ENCODE measurements at places on chromosomes 1 and 21.

GRCh38 chr1:204509186-204509635 is 7.0 kb upstream of the MDM4 start:
- DNase-seq, result no peak

DNA sequence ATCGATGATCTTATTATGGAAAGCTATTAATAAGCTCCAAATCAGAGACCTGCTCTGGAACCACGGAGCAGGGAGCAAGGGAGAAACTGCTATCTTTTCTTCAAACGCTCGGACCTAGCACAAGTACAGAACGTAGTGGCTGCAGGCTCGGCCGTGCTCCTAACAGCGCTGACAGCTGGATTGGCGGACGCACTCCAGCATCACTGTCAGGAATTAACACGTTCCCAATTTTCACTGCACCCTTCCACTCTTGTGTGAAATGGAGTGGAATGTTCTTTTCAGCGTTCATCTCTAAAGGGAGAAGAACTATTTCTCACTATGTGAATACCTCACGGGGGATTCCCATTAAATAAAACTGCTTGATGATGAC is 106.9 kb downstream of the ZNF281 start:
- DNase-seq, result peak; percentile 39

GRCh38 chr1:48940962-48941732 is 164.5 kb upstream of the BEND5 start:
- no peak for DNase-seq

GRCh38 chr1:75165264-75165663 is 31.1 kb downstream of the LHX8 start:
- no peak for DNase-seq

DNA sequence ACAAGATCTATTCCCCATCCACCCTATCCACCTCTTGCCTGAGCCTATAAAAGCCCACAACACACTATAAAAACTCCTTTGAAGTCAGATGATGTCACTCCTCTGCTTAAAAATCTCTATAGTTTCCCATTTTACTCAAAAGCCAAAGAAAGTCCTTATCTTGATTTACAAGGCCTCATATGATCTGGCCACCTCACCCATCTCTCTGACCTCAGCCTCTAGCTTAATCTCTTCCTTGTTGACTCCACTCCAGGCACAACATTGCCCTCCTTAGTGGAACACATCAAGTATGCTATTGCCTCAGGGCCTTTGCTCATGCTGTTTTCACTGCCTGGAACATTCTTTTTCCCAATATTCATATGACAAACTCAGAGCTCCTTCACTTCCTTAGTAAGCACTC is 33.3 kb downstream of the ZNF281 start:
- no peak for DNase-seq

DNA sequence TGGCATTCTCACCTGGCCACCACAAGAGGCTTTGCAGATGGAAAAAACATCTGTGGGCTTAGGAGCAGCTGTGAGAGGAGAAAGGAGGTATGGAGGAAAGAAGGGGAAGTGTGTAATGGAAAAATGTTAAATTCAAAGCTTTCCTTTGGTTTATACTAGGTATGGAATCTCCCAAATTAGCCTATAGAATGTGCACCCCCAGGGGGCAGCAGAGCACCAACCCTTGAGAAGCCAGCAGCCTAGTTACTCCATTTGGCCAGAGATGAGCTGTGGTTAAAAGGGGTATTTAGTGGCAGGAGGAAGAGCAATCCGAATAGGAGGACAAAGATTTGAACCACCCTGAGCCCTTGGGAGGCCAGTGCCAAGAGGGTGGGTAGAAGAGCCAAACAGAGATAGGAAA is 97.5 kb upstream of the CTTNBP2NL start:
- DNase-seq, result peak; percentile 23

DNA sequence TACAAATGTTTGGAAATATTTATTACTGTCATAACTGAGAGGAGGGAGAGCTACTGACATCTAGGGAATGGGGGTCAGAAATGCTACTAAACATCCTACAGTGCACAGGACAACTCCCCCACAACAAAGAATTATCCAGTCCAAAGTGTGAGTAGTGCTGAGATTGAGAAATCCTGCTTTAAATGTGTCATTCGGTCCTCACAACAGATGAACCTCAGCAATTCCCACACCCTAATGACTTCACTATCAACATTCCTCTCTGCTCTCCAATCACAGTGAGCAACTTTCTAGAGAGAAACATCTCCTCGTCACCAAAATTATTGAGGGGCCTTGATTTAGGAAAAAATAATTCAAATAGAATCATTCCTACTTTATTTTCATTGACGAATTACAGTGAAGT is 18.0 kb downstream of the OMA1 start:
- no peak for DNase-seq

- DNase-seq, result peak; percentile 60
Measured at GRCh38 chr1:242449661-242450060, 74.8 kb downstream of the PLD5 start.

GRCh38 chr1:182588500-182589396 is at the start of gene RNASEL:
TSS of gene RNASEL (minus strand) at chr1:182589256. CDS start at chr1:182586806, 2,450 bp downstream.
- DNase-seq, result no peak

- DNase-seq, result no peak
Measured at GRCh38 chr1:83098131-83098530, 900.8 kb downstream of the TTLL7 start.

GRCh38 chr1:220271706-220272046 is 577 bp downstream of the RAB3GAP2 start:
- DNase-seq, result no peak

DNA sequence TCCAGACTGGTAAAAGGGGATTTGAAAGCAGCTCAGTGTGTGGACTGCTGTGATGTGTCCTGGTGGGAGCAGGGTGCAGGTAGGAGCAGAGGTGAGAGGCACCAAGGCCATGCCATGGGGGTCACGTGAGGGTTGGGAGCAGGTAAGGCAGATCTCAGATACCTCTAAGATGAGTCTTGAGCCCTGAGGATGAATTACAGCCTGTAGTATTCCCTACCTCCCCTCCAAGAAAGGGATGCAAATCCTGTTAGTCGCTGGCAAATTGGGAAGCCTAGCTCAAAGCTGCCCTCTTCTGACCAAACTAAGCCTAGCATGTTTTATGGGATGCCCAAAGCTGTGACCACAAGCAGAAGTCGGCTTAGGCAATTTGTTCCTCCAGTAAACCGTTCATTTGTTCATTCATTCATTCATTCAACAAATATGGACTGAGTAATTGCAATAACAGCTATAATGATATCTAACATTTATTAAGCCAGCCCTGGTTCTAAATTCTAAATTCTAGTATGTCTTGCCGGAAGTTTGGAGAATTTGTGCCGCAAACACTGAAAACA is 3.9 kb upstream of the NUAK2 start:
- peak; percentile 35 for DNase-seq

- no peak for DNase-seq
Measured at GRCh38 chr1:20280906-20281305, 9.8 kb upstream of the VWA5B1 start.

- DNase-seq, result no peak
Measured at GRCh38 chr1:52603630-52604029, 1.5 kb downstream of the GPX7 start.

DNA sequence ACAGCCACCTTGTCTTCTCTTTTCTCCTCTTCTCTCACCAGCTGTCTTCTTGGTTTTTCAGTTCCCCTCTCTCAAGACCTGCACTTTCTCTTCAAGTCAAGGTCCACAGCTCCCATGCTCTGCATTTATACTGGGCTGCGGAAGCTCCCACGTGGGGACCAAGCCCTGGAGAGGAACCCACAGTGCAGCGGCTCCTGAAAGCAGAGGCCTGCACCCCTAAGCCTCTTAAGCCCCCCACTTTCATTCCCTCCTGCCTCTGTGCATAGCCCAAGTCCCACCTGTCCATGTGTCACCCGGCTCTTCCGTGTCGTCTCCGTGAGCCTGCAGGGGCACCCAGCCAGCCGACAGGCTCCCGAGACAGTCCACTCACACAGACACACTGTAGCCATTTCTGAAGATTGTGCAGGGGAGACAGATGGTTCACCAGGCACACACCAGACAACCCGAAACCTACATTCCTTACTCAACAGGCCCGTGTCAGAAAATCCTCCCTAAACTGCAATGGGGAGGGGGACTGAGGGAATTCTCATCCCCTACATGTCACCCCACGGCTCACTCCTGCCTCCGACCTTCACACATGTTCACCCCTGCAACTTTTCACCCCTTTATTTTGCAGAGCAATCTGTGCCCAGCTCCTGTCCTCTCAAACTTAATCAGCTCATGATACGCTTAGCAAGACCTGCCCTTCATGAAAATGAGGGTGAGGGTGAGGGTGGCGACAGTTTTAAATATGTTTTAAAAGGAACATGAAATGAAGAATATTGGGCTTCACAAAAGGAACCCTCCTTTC is 6.3 kb downstream of the MX2 start:
- DNase-seq, result no peak

DNA sequence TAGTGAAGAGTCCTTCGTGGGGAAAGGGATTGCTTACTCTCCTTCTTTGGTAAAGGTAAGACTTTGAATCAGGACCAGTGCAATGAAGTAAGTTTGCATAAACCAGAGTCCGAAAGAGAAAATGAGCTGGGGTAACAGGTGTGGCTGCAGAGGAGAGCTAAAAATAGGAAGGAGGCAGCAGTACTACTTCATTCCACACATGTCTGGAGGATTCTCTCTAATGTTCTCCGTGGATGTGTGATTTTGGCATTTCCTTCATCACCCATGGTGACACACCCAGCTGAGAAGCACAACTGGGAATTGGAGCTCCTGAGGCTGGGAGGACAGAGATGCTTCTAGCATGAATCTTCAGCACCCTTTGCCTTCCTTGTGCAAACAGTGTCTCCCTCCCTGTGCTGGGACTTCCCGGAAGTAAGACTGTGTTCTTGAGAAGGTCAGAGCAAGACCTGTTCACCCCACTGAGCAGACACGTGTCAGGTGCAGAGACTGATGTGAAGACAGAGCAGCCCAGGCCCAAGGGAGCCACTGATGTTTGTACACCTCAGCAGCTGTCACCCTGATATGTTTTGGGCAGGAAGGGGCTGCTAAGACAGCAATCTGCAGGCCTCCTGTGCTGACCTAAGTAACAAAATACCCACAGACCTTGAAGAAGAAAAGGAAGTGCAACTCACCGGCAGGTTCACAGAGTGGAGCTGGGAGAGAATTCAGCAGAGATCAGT is 13.3 kb downstream of the FCRL1 start:
- no peak for DNase-seq

- no peak for DNase-seq
Measured at GRCh38 chr1:164565357-164565756, 6.4 kb downstream of the PBX1 start.

- no peak for DNase-seq
Measured at GRCh38 chr1:86713477-86713876, 9.1 kb downstream of the SH3GLB1 start.

GRCh38 chr1:173193639-173194038 is 13.5 kb downstream of the TNFSF4 start:
- no peak for DNase-seq

- no peak for DNase-seq
Measured at GRCh38 chr1:30844631-30845030, 63.9 kb downstream of the SDC3 start.

- DNase-seq, result no peak
Measured at GRCh38 chr1:34268311-34268954, 91.7 kb downstream of the C1orf94 start.

GRCh38 chr1:9118186-9118585 is 10.7 kb downstream of the GPR157 start:
- DNase-seq, result no peak

DNA sequence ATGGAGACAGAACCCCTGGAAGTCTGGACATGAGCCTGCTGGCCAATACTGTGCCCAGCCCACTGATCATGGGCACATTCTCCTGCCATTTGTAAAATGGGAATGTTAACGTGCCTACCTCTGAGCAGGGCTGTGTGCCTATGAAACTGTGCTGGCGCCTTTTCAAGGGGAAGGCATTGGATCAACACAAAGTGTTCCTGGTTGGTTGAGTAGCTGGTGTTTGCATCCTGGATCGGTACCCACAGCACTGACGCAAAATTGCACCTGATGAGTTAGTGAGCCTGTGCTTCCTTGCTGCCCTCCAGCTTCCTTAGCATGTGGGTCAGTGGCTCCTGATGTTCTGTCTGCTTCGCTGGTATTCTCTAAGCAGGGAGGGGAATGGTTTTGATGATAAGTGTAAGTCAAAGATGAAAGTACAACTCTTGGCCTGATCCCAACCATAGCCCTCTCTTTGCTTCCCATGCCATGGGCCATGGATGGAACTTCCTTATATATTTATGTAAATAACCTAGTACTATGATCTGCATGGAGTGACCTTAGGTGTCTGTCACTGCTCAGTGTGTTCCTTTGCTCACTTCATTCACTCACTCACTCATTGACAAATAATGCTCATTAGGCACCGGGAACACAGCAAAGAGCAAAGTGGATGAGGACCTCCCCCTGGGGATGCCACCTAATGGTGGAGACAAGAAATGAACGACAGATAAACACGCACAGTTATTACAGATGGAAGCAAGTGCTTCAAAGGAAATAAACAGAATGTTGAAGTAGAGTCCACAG is 22.7 kb downstream of the MAB21L3 start:
- no peak for DNase-seq

GRCh38 chr1:181398544-181398943 is 84.8 kb upstream of the CACNA1E start:
- no peak for DNase-seq
